Left lung (tissue), 14 donors: ENCODE measurements at places on chromosomes 5 and 9. TPM values are rescaled to one million over a fixed set of nuclear protein-coding genes. Genes with fewer than 3 reads are reported as not detected.

Gene SLC6A7
- polyA plus RNA-seq = not detected

Gene RGS7BP
- polyA plus RNA-seq = 25.7 TPM

Gene GNG10
- 74.6 TPM for polyA plus RNA-seq

Gene IFNA21
- not detected for polyA plus RNA-seq

Gene OR1J2
- not detected for polyA plus RNA-seq

Gene BTNL9
- polyA plus RNA-seq = 13.7 TPM

Gene SYNPO
- 25.6 TPM for polyA plus RNA-seq

Gene PPIC
- polyA plus RNA-seq = 36.0 TPM
